Stimulated activated CD4-positive, alpha-beta T cell treated with anti-CD3 and anti-CD28 coated beads, Interleukin-2, amount 100 ng/mL, for 48 hours (primary cell): ENCODE measurements at places on chromosomes 4 and X.

GRCh38 chr4:39745920-39746319 is 48.0 kb downstream of the UBE2K start:
- no peak for DNase-seq

DNA sequence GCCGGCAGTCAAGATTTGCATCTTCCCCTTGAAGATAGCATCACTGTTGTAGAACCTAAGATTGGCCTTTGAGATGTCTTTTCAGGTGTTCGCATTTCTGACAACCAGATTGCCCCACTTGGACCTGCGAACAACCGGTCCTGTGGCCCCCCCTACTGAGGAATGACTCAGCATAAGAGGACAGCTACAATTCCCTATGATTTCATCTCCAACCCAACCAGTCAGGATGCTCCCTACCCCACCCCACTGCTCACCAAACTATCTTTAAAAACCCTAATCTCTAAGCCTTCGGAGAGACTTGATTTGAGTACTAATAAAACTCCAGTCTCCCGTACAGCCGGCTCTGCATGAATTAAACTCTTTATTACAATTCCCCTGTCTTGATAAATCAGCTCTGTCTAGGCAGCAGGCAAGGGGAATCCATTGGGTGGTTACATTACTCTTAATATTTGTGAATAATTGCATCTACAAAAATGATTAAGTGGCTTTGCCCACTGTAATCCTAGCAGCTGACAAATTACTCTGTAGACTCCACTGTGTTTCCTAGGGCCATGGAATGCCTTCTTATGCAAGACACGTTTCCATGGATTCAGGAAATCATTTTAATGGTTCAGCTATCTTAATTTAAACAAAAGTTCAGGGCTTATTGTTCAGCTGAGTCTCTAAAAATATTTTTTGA is 95.4 kb downstream of the GPR143 start:
- no peak for DNase-seq

- no peak for DNase-seq
Observed at GRCh38 chr4:88803600-88804096, 106.0 kb upstream of the NAP1L5 start.

- DNase-seq, result no peak
Observed at GRCh38 chr4:138406876-138407275, 164.7 kb upstream of the SLC7A11 start.

DNA sequence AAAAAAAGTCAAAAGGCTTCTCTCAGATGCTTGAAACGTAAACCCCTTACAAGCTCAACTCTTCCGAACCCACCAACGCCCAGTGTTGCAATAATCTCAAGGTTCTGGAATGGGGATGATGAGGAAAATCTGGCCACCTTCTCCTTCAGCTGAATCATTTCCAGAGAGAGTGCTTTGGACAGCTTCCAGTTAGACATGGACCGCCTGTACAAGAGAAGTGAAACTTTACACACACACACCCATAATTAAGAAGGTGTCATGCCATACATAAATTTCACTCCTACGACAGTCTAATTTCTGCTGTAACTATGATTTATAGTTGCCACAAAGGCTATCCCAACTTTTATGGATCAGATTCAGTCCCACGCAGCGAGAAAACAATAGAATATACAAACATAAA is 72.3 kb downstream of the PRKG2 start:
- DNase-seq, result no peak

DNA sequence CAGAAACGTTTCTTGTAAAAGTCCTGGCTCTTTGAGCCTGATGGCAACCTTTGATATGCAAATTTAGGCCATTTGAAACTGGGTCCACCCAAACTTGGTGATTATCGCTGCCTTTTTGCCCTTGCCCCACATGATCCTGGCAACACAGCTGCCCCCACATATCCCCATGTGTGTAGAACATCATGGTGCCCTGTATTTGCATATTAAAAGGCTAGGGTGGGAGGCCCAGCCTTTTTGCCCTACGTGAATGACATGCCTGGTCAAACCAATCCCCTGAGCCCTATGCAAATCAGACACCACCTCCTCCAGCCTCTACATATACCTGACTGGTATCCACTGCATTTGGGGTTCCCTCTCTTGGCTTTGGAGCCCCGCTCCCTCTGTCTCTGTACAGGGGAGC is 202.4 kb downstream of the MAB21L2 start:
- no peak for DNase-seq

DNA sequence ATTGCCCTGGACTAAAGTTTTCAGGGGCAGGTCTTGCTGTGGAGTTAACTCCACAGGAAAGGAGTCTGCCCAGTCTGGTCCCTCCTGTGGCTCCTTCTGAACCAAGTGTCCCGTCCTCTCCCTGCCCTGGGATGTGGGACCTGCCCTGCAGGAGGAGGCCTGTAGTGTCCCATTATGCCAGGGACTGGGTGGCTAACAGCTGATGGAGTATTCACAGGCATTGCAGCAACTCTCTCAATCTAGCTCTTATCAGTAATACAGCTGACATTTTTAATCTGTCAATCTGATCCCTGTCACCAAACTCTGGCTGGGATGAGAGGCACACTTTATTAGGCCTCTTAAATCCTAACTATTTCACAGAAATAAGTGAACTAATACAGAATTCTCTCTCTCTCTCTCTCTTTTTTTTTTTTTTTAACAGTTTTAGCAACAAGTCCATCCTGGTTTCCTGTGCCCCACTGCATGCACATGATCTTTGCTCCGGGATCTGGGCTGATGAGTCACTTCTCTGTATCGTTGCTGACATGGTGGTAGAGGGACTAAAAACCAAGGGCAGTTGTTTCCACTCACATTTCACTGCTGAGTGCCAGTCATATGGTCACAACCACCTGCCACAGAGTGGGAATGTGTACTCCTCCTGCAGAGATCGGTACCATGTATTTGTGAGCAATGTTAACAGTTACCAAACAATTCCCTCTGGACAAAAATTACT is 39.1 kb downstream of the HAND2 start:
- DNase-seq, result no peak

DNA sequence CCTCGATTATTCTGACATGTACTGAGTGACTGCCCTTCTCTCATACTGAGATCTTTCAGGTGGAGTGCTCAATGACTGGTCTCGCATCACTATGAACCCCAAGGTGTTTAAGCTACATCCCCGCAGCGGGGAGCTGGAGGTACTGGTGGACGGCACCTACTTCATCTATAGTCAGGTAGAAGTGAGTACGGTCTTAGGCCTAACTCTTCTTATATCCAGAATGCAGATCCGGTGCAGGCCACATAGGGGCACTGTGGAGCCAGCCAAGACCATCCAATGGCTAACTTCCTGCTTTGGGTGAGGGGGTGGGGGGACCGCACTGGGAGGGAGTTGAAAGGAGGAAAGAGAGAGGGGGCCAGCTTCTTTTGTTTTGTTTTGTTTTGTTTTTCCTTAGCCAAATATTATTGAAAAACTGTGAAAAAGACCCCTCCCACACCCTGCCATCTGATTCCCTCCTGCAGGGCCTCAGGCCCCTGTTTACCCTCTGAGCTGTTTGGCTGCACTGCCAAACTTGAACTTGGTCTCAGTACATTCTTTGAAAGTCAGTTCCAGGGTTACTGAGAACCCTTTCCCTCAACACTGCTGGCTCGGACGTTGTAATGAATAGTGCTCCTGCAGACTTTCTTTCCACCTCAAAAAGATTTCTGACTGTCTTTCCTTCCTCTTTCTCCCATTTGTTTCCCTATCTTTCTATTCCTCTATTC is 16.2 kb downstream of the AWAT2 start:
- peak; percentile 29 for DNase-seq

GRCh38 chrX:150005027-150005426 is 66.7 kb upstream of the EOLA2 start:
- no peak for DNase-seq
